ENCODE measurements at places on chromosomes 12 and 14. TPM values are rescaled to one million over a fixed set of nuclear protein-coding genes. Genes with fewer than 3 reads are reported as not detected.

KRT6A gene
- not detected for total RNA-seq

SRRM4 gene
- not detected for total RNA-seq

OTX2 gene
- total RNA-seq, result not detected

OTOGL gene
- 0.92 TPM for total RNA-seq

EIF2S3B gene
- 0.56 TPM for total RNA-seq

CLEC4C gene
- not detected for total RNA-seq

GPR65 gene
- total RNA-seq, result not detected

KRT77 gene
- not detected for total RNA-seq

RPL41 gene
- 3,030 TPM for total RNA-seq

BEGAIN gene
- total RNA-seq, result 6.5 TPM

TMEM229B gene
- 2.9 TPM for total RNA-seq

GPR84 gene
- not detected for total RNA-seq

Measured in chondrocyte (in vitro differentiated cells).